ENCODE measurements at places on chromosomes 1 and 21.

GRCh38 chr1:86197206-86197855 lies 40.8 kb upstream of the COL24A1 start:
- DNase-seq: no peak

- DNase-seq: no peak
Measured at GRCh38 chr1:58932859-58933598, 149.2 kb upstream of the JUN start.

DNA sequence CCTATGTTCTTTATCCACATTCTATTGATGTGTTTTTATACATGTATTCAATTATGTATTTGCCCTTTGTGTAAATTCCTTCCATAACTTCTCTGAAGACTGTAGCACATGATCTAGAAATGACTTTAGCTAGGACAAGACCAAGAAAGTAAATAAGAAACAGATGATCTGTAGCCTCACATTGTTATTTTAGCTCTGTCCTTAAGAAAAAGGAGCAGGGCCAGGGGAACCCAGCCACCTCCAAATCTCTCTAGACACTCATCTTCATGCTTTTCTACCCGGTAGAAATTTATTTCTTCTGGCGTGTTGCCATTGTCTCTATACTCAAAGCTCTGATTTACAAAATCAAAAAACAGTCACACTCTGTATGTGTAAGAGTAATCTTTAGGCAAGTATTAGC lies 27.1 kb downstream of the CDC7 start:
- no peak for DNase-seq

GRCh38 chr1:156420205-156421061 lies 51.4 kb downstream of the RHBG start:
- peak; percentile 63 for DNase-seq

DNA sequence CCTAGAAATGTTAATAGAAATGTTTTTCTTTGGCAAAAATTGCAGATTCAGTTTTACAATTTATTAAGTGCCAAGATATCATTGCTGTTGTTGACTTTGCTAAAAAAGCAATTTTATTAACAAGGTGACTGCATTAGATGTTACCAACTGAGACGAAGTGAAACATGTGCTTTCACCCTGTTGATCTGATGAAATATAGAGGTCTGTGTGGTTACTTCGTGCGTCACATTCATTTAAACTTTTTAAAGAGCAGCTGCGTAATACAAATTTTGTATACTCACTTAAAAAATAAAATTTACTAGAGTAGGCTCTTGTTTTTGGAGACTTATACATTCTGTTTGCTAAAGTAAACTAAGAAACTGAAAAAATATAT lies 465.7 kb downstream of the USP25 start:
- DNase-seq: no peak

GRCh38 chr1:112800289-112800688 lies 85.2 kb upstream of the PPM1J start:
- DNase-seq: no peak

GRCh38 chr21:39911286-39912199 lies 44.3 kb downstream of the PCP4 start:
- DNase-seq: no peak

GRCh38 chr21:34795175-34795547 lies 126.4 kb downstream of the CLIC6 start:
- no peak for DNase-seq

DNA sequence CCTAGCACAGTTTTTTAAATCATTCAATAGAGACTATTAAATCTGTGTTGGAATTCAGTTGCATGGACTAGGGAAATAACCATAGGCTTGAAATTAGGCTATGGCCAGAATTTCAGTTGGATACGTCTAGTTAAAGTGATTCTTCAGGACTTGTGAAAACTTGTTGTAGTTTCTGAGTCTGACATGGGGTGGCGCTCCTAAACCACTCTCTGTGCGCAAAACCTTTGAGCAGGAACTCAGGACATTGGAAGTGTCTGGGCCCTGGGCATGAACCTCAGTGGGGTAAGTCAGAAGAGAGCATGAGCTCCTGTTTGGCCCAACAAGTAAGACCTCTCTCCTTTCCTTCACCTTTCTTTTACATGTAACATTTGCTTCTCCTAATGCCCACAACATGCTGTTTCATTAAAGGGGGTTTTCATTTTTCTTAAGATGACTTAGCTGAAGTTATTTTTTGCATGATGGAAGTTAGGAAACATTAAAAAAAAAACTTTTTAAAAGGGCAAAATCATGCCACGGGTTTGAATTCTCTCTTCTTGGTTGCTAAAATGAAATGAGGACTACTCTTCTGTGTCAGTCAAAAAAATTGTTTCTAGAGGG lies 17.1 kb upstream of the CCDC190 start:
- peak; percentile 73 for DNase-seq

DNA sequence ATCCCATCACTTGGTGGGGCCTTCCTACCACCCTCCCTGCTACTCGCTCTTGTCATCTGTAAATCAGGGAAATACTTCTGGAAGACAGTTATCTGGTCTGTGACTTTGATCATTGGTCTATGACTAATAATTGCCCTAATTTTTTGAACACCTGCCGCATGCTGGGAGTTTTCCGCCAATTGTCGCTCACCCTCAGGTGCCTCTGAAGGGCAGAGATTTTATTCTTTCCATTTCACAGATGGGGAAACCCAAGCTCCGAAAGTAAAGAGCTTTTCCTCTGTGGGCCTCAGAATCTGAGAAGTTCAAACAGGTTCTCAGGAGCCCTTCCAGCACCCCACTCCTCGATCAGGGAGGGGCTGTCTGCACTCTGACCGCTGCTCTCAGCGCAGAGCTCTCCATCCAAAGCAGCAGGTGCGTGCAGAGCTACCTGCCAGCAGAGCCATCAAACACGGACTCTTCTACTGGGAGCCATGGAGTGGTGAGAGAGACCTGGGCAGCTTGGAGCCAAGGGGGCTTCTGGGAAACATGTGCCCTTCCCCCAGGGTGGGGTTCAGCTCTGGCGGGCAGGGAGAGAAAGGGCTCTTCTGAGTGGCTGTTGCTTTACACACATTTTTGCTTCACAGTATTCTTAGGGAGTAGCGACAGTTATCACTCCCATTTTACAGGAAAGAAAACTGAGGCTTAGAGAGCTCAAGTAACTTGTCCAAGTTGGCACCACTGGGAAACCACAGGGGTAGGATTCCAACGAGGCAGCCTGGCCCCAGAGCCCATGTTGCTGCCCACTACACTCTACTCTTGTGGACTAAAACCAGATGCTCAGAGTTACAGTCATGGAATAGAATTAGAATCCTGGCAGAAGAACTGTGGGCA lies 5.8 kb upstream of the RUNX3 start:
- DNase-seq: no peak

DNA sequence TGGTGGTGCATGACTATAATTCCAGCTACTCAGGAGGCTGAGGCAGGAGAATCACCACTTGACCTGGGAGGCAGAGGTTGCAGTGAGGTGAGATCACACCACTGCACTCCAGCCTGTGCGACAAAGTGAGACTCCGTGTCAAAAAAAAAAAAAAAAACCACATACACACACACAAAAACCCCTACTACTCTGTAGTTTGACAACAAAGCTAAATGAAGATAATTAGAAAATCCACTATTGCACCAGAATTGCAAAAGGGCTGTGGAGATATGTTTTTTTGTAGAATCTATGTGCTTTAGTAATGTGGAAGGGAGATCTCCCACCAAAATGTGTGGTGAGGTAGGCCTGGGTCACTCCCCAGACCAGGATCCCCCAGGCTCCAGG lies 32.2 kb upstream of the KHDRBS1 start:
- no peak for DNase-seq

DNA sequence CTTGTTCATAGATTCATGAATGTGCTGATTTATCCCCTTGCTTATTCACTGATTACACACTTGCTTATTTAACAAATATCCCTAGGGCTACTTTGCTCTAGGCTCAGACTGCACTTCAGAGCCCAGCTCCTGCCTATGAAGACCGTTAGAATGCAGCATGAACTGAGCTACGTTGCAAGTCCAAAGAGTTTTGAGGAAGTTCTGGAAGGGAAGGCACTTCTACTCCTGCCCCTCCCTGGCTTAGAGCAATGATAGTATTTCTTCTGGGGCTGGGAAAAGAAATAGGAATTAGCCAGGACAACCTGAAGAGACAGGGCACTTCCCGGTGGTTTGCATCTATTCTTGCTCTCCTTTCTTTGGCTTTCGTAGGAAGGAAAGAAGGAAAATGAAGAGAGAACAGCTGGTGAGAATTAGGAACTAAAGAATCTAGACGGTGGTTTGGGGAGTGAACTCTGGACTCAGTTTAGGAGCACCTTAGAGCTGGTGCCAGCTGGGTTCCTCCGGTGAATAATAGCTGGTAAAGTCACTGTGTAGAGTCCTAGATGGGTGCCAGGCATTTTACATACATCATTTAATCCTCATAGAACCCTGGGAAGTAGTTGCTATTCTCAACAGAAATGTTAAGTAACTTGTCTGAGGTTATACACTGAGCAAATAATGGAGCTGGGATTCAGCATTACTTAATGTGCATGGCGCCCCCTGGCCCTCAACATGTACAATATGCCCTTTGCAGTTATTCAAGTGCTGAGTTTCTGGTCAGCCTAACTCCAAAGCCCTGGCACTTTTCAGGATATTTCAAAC lies 65.9 kb downstream of the NDUFS5 start:
- DNase-seq: peak; percentile 56

DNA sequence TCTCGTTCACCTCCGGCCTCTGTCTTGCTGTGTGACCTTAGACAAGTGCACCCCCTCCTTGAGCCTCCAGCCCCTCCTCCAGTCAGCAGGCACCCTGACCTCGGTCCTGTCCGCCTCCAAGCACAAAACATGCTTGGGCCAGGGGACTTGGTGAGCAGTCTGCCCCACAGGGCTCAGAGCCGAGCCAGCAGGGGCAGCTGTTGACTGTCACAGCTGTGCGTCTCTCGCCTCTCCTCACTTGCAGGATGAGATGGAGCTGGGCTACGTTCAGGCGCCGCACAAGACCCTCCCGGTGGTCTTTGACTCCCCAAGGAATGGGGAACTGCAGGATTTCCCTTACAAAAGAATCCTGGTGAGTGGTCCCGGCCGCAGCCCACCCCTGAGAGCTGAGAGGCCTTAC lies 24.2 kb downstream of the PADI3 start:
- no peak for DNase-seq

DNA sequence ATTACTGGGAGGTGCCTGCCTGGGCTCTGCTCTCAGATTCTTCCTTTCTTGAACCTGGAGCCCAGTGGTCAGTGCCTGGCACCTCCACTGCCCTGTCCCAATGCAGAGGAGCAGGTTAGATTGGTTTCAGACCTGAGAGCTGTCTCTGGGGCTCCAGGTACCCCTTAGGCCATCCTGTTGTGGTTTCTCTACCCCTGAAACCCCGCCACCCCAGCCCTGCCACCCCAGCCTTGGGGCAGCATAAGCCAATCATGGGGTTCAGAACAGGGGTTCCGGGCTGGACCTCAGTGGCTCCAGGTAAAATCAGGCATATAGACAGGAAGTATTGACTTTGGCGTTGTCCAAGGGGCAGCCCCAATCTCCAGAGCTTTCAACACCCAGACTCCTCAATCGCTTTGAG lies 3.2 kb upstream of the SLC6A9 start:
- DNase-seq: no peak

- DNase-seq: no peak
Measured at GRCh38 chr1:36115200-36115669, 9.8 kb downstream of the COL8A2 start.

GRCh38 chr1:248373761-248374160 lies 1.8 kb upstream of the OR2T6 start:
- DNase-seq: no peak

DNA sequence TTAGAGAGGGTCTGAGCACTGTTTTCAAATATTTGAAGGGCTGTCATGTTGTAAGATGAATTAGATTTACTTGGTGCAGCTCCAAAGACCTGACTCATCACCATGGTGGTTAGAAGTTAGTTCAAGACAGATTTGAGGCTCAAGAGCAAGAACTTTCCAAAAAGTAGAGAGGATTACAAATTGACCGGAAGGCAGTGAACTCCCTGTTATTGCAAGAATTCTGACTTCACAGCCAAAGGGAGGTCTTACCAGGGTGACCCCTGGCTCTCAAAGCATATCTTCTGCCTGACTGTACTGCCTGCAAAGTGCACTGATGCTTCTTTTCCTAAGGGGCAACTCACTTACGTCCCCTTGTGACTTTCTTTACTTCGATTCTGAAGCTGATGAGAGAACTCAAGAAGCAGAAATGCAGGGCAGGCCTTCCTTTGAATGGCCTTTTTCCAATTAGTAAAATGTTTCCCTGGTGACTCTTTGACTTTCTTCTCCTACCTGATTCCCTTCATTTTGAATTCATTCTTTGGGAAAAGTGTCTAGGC lies 86.4 kb downstream of the NAV1 start:
- no peak for DNase-seq

- DNase-seq: no peak
Measured at GRCh38 chr21:15624646-15625045, 105.1 kb upstream of the USP25 start.

DNA sequence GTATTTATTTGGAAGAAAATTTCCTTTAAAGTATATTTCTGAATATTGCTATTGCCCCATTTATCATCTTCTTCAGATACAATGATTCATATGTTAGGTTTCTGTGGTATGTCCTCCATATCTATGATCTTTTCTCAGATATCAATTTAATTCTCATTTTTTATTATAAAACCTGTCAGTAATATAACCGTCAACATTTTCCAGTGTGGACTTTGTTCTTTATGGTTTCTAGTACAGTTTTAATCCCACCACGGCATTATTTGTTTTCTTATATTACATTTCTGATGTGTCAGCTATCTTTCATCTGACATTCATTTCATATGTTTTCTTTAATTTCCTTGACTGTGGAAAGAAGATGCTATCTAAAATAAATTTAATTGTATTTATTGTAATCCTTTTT lies 97.9 kb downstream of the PLPPR5 start:
- no peak for DNase-seq

DNA sequence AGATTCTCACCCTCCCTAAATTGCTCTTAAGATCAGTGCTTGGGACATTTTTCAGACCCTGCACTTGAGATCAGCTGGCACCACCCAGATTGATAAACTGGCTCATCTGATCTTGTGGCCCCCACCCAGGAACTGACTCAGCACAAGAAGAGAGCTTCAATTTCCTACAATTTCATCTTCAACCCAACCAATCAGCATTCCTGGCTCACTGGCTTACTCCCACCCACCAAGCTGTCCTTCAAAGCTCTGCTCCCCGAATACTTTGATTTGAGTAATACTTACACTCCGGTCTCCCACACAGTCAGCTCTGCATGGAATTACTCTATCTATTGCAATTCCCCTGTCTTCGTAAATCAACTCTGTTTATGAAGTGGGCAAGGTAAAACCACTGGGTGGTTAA lies 461.9 kb upstream of the RGS18 start:
- DNase-seq: no peak

- no peak for DNase-seq
Measured at GRCh38 chr1:191151321-191151807, 673.7 kb upstream of the BRINP3 start.

DNA sequence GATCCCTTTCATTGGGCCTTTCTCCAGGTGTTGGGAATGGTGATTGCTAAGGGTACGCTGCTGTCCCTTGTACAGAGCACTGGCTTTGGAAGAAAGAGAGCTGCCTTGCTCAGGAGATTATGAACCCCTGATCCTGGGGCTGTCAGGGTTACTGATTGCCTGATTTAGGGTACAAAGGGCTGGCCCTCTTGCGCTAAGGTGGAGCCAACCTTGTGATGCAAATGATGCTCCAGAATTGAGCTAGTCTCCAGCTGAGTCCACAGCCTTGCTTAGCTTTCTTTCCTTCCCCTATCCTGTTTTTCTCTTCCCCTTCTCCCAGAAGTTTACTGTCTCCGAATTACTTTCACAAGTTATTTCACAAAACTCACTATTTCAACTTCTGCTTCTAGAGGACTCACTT lies 334.7 kb downstream of the AMY1C start:
- no peak for DNase-seq

GRCh38 chr1:153506831-153507413 lies 28.9 kb downstream of the S100A6 start:
- DNase-seq: no peak
